Stomach (tissue), 19 donors: ENCODE measurements at places on chromosomes 5 and 9.

GRCh38 chr5:35886381-35886780 is 29.7 kb downstream of the IL7R start:
- no peak for DNase-seq

DNA sequence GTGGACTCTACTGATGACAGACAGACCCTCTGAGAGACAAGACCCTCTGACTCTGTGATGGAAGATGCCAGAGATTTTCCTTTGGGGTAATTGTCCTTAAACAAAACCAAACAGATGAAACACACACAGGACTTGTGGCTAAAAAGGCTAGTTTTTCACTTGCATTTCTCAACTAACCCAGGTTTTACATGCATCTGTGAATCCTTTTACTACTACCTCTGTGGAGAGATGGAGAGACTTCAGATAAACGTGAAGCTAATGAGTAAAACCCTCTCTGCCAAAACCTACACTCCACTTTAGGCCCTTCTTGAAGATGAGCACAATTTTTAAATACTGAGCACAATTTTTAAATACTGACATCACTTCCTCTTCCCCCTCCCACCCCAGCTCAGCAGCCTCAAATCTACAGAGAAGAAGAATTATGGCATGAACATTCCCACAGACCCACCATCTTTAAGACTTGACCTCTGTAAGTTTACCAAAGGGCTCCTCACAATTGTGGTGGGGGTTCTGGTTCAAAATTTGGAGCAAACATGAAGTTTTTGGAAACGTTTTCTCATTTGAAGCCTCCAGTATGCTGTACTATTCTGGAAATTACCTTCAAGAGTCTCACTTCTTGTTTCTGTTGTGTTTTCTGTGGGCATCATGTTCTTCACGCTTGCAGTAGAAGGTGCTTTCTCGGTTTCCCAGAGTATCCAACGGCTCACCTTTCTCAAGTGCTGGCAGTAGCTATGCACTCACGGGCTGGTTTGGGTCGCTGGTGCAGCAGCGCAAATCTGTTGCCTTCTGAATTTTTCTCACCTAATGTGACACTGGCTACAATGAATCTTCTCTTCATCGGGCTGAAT is 42.7 kb downstream of the ACER2 start:
- no peak for DNase-seq

DNA sequence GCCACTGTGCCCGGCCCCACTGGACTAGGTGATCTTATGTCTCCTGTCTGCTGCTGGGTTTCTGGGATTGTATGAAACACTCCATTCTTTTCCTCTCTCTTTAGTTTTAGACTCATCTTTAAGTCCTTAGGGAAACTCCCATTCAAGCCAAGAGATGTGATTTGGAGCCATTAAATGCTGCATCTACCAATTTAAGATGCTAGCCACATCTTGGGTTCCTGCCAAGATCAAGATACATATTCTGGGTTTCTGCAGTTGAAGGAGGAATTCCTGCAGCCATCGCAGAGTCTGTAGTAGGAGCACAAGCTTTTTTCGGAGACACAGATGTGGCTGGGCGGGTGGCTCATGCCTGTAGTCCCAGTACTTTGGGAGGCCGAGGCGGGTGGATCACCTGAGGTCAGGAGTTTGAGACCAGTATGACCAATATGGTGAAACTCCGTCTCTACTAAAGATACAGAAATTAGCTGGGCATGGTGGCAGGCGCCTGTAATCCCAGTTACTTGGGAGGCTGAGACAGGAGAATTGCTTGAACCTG is 23.2 kb downstream of the STXBP1 start:
- DNase-seq = no peak

GRCh38 chr5:155699385-155699784 is 627.6 kb upstream of the SGCD start:
- no peak for DNase-seq

DNA sequence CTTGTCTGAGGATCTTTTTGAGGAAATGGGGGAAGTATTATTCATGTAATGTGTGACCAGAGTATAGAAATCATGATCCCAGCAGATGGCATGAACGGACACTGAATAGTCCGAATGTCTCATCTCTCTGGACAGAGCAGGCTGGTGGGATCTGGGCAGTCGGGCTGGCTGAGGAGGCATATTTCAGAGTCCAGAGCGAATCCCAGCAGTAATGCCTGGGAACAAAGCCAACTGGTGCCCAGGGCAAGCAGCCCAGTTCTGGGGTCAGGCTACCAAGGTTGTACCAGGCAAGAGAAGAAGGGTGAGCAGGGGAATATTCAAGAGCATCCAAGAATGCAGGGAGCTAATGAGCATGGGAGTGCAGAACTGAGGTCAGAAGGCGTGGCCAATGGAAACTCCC is 306.4 kb downstream of the ZSWIM6 start:
- DNase-seq = peak; percentile 45
